ENCODE measurements at places on chromosomes 3 and 15.

DNA sequence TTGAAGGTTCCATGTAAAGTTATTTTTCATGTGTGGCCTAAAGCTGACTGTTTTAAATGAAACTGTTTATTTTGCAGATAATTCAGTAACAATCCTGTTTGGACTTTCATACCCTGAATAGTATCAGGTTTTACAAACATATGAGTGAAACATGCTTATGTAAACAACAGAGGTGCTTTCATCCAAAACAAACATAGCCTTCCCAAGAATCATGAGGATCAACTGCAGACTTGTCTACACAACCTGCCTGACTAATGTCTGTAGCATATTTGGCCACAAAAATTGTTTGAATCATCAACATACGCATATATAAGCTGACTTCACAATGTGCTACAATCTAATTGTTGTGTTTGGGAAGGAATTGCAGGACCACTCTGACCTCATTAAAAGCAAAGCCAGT lies 190.4 kb downstream of the DIPK2A start:
- DNase-seq: no peak

- DNase-seq: no peak
Observed at GRCh38 chr15:55197362-55197705, 593 bp upstream of the RSL24D1 start.

- no peak for DNase-seq
Observed at GRCh38 chr3:168620854-168621253, 525.1 kb upstream of the GOLIM4 start.

DNA sequence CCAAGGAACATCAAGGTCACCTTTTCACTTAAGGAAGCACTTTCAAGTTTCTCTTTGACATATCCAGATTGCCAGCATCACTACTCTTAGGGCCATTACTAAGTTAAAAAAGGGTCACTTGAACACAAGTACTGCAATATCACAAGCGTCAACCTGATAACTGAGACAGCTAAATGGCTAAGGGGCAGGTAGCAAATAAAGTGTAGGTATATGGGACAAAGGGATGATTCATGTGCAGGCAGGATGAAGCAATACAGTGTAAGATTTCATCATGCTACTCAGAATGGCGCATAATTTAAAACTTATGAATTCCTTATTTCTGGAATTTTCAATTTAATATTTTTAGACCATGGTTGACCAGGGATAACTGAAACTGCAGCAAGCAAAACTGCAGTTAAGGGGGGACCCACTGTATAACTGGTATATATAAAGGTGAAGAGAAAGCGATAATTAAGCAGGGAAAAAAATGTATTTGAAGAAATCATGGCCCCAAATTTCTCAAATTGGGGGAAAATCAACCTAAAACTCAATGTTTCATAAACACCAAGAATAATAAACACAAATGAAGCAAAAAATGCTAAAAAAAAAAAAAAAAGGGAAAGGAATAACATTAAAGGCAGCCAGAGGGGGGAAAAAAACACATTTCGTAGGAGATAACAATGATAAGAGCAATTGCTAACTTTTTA lies 13.1 kb downstream of the CCR1 start:
- no peak for DNase-seq

DNA sequence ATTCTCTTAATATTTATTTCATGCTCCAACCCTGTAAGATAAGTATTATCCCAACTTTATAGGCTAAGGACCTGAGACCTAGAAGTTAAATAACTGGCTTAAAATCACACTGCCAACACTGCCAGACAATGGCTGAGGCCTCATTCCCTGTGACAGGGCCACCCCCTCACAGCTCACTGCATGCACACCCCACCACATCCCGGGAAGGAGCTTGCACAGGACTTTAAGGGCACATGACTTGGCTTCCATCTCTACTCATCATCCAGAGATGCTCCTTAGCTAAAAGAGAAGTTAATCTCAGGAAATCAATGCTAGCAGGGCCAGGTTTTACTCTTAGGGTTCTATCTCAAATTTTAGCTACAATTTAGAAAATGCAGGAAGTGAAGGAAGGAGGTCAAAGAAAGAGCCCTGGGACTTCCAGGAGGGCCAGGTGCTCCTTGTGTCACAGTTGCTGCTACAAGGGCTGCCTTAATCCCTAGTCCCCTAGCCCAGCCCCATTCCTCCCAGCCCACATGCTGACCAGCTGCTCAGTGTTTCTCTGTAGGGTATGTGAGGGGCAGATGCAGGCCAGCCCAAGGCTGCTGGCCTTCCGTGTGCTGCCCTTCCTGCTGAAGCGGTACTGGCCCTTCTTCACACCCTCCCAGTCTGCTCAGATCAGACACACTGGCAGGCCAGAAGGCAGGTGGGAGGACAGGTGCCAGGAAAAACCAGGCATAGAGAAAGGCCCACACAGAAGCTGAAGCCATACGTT lies 53.5 kb downstream of the WWTR1 start:
- no peak for DNase-seq

DNA sequence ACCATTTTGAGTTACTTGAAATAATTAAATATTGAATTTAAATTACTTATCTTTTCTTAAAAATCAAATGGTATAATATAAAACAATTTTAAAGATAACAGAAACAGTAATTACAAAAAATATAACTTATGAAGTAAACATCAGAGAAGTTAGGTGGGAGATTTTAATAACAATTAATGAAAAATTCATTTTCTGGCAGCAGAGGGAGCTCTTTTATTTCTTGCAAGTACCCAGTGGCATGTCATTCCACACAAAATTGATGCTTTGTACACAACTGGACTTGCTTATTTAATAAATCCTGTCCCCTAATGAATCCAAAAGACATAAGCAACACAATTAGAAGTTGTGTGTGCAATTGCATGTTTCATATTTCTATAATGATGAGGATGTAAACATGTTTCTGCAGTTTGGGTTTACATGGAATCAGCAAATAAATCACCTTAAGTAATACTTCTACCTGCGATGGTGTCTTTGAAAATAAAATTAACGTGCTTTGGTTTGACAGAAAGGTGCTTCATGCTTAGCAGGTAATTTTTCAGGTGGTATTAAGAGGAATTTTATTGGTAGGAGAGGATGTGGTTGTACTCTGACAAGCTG lies 861.3 kb downstream of the ZPLD1 start:
- no peak for DNase-seq

- no peak for DNase-seq
Observed at GRCh38 chr3:115680803-115681345, 57.6 kb downstream of the GAP43 start.

GRCh38 chr3:188365184-188365583 lies 211.2 kb downstream of the LPP start:
- DNase-seq: no peak

- no peak for DNase-seq
Observed at GRCh38 chr3:141878326-141878725, 1.9 kb downstream of the ATP1B3 start.

DNA sequence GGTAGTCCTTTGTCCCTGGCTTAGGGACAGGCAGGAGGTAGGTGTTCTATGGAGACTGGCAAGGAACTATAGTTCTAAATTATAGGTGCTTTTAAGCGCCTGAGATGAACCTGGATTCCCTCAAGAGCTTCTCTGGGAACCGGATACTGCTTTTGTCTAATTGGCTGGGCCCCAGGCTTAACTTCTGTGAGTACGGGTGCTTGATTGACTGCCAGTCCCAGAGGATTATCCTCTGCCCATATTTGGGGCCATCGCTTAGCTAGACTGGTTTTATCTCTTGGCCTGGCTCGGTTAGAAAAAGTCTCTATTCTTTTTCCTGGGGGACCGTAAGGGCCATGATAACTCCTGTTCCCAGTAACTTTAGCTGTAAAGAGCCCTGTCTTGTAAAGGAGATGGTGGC lies 339.1 kb downstream of the KCNH8 start:
- no peak for DNase-seq
